ENCODE measurements at places on chromosomes 7 and 10. TPM values are rescaled to one million over a fixed set of nuclear protein-coding genes. Genes with fewer than 3 reads are reported as not detected.
A peak's percentile ranks its signal among the peaks of the same experiment; 100 is the strongest.

DNA sequence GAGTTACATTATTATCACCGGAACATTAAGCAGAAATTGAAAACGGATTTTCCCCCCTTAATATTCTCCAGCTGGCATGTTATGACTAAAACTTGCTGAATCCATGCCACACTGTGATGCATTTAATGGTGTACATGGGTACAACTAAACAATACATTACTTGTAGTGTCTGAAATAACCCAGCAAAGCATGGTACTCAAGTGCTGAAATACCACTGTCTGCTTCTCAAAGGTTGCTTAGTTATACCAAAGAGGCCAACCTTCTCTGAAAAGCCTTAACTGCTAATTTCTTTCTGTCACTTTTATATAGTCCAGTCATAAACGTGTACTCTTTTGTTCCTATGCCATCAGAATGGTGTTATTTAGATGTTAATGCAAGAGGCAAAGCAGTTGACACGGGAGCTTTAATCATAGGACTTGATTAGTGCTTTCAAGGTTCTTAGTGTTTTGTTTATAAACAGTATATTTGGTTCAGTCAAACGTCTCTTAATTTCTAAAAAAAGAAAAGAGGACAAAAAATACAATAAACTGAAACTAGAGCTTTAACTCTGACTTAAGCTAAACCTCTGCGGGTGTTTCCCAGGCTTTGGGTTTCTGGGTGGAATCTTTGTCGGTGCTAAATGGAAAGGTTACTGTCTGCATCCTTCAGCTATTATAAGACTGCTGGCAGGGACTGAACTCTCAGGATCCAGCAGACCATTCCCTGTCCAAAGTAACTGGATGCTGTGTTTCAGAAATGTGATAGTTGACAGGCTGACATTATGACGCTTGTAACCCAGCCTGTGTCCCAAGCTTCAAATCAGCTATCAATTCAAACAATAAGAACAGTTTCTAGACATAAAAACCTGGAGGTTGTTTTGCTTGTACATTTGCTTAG, 202.6 kb downstream of the PPP1R3A start:
- no peaks in the 10 kb centered on the region for H3K4me1 ChIP-seq
- DNase-seq = peak; percentile 18
- H3K4me3 ChIP-seq = no peak overlapping the region

GRCh38 chr7:51950813-51951212, 634.2 kb upstream of the COBL start:
- H3K27me3 ChIP-seq = no peaks in the 10 kb centered on the region
- no peaks in the 10 kb centered on the region for H3K36me3 ChIP-seq
- peak; percentile 19 for DNase-seq

DNA sequence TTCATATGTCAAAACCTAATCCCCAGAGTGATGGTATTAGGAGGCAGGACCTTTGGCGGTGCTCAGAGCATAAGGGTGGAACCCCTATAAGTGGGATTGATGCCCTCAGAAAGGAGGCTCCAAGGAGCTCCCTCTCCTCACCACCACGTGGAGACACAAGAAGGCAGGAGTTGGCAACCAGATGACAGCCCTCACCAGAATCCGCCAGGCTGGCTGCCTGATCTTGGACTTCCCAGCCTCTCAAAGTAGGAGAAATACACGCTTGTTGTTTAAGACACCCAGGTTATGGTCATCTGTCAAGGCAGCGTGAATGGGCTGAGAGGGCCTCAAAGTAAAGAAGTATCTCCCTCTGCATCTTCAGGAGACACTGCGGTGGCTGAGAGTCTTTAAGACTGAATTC, 187.7 kb downstream of the TNS3 start:
- H3K4me3 ChIP-seq = no peak overlapping the region
- no peaks in the 10 kb centered on the region for H3K4me1 ChIP-seq
- H3K27ac ChIP-seq = no peak overlapping the region
- H3K27me3 ChIP-seq = no peaks in the 10 kb centered on the region
- H3K36me3 ChIP-seq = peaks cover 42% of the 10 kb centered on the region

GRCh38 chr10:33746836-33747268, 412.4 kb upstream of the NRP1 start:
- no peak for DNase-seq
- no peaks in the 10 kb centered on the region for H3K27me3 ChIP-seq
- H3K36me3 ChIP-seq = no peaks in the 10 kb centered on the region
- no peaks in the 10 kb centered on the region for H3K4me1 ChIP-seq

GRCh38 chr7:122302761-122303530, 1.6 kb downstream of the FEZF1 start:
- H3K27ac ChIP-seq = no peak overlapping the region
- peaks cover 76% of the 10 kb centered on the region for H3K27me3 ChIP-seq
- H3K36me3 ChIP-seq = no peaks in the 10 kb centered on the region
- no peaks in the 10 kb centered on the region for H3K4me1 ChIP-seq
- H3K4me3 ChIP-seq = no peak overlapping the region
- peak; percentile 38 for DNase-seq

The ZNF425 gene
- 2.5 TPM for total RNA-seq

The ZNF853 gene
- total RNA-seq = 5.4 TPM

The CYP2C8 gene
- total RNA-seq = 1.4 TPM

All from kidney (tissue), 22 donors.